Stimulated activated CD4-positive, alpha-beta T cell treated with anti-CD3 and anti-CD28 coated beads, Interleukin-1b, Interleukin-23, amount 100 ng/mL, for 1 hour (primary cell): ENCODE measurements at places on chromosomes 1 and 21.

GRCh38 chr1:44047131-44047530 lies 15.9 kb upstream of the SLC6A9 start:
- no peak for DNase-seq

DNA sequence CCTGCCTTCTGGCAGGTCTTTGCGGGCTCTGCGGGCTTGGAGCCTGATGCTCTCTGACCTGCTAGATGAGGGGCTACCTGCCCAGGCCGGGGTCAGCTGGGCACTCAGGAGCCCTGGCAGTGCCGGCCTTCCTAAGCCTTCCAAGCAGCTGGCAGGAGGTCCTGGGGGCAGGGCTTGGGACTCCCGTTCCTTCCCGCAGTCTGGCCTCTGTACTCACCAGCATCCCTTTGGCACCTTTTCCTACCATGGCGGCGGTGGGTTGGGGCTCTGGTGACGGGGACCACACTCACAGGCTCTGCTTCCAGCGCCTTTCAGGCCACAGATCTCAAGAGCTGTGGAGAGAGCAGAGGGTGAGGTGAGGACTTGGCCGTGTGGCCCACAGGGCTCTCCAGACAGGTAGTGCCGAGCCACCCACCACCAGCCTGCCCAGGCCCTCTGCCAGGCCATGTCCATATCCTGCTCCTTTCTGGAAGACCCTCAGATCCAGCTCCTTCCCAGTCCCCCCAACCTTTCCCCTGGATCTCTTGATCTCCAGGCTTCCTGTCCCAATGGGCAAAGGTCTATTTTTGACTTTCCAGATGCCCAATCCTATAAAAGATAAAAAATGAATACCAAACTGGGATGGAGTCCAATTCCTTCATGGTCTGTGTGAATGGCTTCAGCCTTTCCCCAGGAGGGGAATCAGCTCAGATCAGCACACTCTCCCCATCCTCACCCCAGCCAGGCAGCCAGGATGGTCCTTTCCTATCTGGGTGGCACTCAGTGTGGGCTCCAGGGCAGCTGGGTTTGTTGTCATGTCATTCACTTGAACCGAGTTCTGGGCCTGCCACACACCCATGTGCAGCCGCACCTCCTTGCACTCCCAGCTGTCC lies 7.0 kb downstream of the SLC6A9 start:
- DNase-seq = no peak

DNA sequence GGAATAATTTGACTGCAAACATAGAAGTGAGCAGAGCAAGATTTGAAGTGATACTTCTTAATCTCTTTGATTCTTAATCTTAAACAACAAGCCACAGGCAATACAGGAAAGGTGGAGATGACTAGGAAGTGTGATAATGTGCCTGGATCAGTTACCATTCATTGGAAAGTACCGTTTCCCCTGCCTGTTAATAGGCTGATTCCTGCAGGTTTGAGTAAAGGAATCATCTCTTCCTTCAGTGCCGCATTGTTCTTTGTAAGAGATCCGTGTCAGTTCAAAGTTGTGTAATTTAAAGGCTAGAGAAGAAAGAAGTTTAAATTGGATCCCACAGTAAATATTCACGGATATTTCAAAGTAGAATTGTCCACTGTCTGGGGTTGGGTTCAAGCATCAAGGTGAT lies 43.5 kb upstream of the BCL10 start:
- DNase-seq = no peak

DNA sequence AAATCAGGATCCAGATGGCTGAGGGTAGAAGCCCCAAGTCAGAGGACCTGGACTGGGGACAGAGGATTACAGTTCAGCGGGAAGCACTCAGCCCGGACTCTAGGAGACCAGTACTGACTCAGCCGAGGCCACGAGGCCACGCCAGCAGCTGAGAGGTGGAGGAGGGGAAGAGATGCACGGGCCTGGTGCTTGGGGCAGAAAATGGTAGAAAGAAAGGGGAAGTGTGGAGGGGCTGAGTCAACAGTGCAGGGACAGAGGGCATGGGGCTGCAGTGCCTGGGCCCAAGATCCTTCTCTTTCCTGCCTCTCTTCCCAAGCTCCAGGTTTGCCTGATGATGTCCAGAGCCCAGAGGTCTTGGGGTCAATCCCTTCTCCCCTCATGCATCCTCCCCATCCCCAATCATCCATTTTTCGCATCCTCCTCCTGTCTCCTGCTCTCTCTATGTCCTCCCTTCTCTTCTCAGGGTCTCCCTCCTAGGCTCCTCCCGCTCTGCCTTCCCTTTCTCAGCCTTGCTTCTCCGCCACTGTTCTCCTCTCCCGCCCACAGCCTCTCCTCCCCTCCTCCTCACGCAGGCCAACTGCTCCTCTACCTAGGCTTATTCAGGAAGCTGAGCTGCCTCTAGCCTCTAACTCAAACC lies 7.7 kb downstream of the ARHGEF2 start:
- no peak for DNase-seq

DNA sequence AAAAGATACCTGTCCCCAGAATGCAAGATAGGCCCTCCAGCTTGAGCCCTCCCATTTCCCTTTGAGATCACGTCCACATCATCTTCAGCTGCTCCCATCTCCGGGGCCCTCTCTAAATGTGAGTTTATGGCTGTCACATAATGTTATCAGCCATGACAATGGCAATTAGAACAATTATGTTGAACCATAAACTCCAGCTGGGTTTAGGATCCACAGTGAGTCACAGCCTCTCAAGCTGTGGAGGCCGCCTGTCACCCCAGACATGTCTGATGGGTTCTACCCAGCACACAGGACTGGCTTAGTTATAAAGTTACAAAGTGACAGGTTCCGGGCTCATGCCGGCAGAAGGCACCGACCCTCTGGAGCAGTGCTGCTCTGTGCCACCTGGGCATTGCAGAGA lies 597.3 kb downstream of the PTPRU start:
- DNase-seq = no peak

DNA sequence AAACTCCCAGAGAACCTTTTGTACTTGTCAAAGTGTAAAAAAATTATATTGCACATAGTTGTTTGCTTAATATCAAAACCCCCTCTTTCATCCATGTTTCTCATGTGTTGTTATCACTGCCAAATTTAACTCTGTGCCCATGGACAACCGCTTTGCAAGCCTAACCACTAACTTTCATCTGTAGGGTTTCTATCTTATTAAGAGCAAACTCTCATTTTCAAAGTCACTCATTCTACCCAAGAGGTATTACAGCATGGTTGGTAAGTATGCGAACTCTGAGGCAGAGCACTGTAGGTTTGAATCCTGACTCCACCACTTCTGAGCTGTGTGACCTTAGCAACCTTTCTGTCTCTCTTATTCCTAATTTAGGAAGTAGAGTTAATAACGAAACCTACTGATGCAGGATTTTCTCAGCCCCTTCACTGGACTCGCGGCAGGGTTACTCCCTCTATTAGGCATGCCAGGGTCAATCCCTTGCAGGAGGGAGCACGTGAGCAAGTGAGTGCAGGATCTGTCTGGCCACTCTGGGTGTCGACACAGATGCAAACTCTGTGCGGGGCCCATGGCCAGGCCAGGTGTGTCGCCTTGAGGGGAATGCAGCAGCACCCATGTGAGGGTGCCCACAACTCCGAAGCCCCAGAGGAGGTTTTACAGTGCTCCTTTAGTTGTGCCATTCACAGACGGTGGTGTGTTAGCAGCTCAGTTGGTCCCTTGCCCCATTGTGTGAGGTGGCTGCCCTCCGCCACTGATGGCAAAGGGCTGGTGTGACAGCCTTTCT lies 361.5 kb upstream of the ADGRL2 start:
- no peak for DNase-seq

GRCh38 chr21:31893851-31894415 lies 21.1 kb downstream of the HUNK start:
- no peak for DNase-seq

DNA sequence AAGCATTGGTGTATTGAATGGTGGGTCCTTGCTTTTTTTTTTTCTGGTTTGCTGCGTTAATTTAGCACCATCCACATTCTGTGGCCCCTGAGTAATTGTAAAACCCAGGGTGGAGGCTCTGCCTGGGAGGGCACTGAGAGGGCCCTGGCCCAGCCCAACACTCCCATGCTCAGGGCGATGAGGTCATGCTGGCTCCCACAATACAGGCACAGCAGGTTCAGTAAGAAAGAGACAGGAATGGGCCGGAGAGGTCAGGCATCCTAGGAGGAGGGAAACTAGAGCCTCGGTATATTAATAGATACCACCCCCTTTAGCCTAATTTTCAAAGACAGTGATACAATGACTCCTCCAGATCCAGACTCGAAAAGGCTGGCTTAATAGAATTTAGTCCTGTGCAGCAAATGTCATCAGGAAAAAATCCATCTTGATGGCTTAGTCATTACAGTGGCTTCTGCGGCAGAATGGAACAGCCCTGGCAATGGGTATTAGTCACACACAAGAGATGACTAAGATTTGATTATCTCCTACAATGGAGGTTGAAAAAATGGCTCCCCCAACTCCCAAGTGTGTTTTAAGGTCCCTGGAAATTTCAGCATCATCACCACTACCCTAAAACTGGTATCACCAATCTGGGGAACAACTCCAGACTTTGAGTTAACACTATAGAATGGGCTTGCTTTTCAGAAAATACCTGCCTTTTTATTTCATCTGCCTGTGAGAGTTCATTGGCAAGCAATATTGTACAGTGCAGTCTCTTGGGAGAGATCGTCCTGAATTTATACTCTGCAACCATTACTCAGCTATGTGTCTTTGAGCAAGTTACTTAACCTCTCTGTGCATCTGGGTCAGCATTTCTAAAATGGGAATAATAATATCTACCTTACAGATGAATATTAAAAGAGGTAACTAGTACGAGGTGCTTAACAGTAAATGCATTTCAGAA lies 43.9 kb upstream of the LYST start:
- no peak for DNase-seq

DNA sequence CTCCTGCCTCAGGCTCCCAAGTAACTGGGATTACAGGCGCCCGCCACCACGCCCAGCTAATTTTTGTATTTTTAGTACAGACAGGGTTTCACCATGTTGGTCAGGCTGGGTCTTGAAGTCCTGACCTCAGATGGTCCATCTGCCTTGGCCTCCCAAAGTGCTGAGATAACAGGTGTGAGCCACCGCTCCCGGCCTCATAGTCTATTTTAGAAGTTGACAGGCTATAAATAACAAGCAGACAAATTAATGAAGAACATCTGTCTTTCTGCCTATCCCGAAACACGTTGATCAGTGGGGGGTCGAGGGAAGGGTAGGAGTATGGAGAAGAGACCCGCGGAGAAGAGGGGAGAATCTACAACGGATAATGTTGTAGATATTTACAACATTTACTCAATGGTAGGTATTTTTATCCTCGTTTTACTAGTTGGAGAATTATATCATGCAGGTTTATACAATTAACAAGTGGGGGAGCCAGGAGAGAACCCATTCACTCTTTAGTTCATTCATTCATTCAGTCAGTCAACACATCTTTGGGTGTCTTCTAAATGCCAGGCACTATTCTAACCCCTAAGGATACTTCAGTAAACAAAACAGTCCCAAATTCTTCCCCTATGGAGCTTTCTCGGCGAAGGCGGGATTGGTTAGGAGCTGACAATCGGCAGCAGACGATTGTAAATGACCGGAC lies 497 bp upstream of the IFNAR2 start:
- no peak for DNase-seq

GRCh38 chr1:33347650-33347992 lies 26.7 kb upstream of the A3GALT2 start:
- no peak for DNase-seq

DNA sequence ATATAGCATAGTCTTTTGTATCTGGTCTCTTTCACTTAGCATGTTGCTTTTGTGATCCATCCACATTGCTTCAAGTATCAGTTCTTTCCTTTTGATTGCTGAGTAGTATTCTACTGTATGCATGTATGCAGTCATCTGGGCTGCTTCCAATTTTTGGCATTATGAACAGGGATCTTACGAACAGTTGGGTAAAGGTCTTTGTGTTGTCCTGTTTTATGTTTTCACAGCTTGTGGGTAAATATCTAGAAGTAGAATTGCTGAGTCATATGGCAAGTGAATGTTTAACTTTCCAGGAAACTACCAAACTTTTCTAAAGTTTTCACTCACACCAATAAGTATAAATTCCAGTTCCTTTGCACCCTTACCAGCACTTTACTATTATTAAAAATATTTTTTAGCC lies 60.9 kb downstream of the LHX4 start:
- no peak for DNase-seq

GRCh38 chr1:172477216-172477615 lies 33.3 kb upstream of the PIGC start:
- no peak for DNase-seq

GRCh38 chr1:81513796-81514354 lies 286.9 kb upstream of the ADGRL2 start:
- DNase-seq = no peak

- peak; percentile 17 for DNase-seq
These were observed 26.8 kb downstream of the IFI44 start for GRCh38 chr1:78676347-78676982.

DNA sequence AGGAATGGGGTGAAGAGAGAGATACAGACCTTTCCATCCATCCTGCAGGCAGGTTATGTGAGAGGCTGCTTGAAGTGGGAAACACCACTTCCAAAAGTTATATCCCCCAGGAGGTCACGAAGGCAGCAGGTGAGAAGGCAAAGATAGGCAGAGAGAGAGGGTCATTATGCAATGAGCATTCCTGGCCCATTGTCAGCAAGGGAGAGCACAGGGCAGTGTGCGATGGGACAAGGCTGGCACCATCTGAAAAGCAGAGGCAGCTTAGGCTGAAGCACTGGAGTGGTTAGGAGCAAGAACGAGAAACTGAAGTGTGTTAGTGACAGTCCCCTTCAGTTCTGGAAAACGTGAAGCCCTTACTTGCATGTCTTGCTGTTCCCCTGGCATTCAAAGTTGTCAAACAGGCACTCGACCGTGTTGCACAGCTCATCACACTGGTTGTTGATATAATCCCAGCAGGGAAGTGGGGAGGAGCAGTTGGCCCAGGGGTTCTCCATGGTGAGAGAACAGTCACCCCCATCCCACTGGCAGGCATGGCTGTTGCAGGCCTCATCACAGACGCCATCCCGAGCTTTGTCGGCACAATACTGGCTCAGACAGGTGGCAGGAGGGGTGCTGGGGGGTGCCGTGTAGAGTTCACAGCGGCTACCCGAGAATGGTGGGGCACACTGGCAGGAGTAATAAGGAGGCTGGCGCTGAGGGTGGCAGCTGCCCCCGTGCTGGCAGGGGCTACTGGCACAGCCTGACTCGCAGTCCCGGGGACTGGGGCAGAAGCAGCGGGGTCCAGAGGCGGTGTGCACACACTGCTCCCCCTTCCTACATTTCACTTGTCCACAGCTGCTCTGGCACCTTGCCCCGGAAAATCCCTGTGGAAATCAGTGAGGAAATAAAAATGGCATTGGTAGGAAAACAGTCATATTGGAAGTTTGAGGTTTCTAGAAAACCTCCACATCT lies 28.9 kb upstream of the ADAM30 start:
- no peak for DNase-seq

- DNase-seq = no peak
These were observed 3.4 kb upstream of the FTCD start for GRCh38 chr21:46158666-46159300.

- DNase-seq = no peak
These were observed 286.7 kb downstream of the LMX1A start for GRCh38 chr1:165069829-165070228.
